Activated CD8-positive, alpha-beta memory T cell treated with anti-CD3 and anti-CD28 coated beads, Interleukin-2, amount 10 ng/mL, durations not matched to agents 7 days and 5 days (primary cell): ENCODE measurements at places on chromosomes 16 and 17. TPM values are rescaled to one million over a fixed set of nuclear protein-coding genes. Genes with fewer than 3 reads are reported as not detected.

The SLC6A4 gene
- total RNA-seq, result 0.12 TPM

The GRB2 gene
- total RNA-seq, result 138 TPM

The ZFHX3 gene
- total RNA-seq, result 0.32 TPM

The PPP1R27 gene
- total RNA-seq, result not detected

The GSDMA gene
- not detected for total RNA-seq

The NDRG4 gene
- 2.5 TPM for total RNA-seq
